ENCODE measurements at places on chromosomes 16 and 17.

GRCh38 chr17:77203436-77203835, 62.7 kb downstream of the SEC14L1 start:
- no peak for DNase-seq

DNA sequence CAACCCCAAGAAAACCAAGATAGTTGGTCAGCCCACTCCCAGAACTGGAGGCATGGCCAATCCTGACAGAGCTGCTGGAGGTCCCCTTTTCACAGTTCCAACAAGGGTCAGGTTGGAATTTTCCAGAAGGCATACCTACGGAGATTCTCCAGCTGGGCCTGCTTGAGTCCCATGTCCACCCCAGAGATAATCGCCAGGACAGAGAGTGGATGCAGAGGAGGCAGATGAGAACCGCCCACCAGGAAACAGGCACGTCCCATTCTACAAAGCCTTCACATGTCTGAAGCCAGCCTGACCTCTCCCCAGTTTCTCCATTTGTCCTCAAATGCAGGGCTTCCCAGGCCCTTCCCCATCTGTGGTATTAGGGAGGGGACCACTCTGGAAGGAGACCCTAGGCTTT, 47.4 kb upstream of the SMURF2 start:
- DNase-seq: no peak

GRCh38 chr17:12180644-12181261, 160.1 kb downstream of the MAP2K4 start:
- DNase-seq: peak; percentile 6

GRCh38 chr16:66650707-66651473, 45.7 kb downstream of the CMTM4 start:
- peak; percentile 61 for DNase-seq

DNA sequence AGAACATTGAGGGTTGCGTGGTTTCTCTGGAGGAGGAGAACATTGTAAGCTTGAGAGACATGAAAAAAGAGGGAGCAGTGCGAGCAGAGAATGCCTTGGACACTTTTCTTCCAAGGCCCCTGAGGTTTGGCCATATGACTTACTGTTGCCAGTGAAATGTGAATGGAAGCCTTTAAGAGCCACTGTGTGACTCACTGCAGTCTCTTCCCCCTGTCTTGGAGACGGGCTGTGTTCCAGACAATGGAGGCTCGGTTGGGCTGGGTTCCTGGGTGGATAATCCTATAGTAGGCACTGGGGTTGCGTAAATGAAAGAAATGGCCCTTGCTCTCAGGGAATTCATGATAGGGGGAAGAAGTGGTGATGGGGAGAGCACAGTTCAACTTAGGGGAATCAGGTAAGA, 75.5 kb downstream of the SHISA9 start:
- peak; percentile 24 for DNase-seq

- DNase-seq: peak; percentile 54
Measured at GRCh38 chr17:48335858-48336500, 94.0 kb downstream of the SKAP1 start.

DNA sequence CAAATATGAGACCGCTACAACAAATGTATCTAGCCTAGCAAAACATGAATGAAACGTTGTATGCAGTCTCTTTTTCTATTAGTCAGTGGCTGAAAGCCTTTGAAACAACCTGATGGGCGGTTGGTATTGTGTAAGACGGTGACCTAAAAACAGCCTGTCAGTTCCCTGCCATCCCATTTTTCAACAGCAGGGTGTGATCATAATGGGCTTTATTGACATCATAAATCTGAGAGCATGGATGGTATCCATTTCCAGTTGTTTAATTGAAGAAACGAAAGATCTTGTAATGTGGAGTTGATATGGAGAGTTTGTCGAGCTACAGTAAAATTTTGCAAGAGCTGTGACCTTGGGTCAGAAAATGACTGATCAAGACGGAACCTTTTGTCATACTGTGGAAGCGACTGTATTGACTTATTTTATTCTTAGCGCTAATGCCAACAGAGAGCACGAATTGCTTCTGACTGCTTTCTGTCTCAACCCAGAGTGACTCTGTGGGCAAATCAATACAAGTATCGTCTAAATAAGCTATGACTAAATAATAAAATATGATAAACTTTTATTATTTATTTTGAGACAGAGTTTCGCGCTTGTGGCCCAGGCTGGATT, 12.3 kb upstream of the MEIOB start:
- no peak for DNase-seq

- no peak for DNase-seq
Measured at GRCh38 chr17:75114552-75115314, 5.0 kb downstream of the ARMC7 start.

DNA sequence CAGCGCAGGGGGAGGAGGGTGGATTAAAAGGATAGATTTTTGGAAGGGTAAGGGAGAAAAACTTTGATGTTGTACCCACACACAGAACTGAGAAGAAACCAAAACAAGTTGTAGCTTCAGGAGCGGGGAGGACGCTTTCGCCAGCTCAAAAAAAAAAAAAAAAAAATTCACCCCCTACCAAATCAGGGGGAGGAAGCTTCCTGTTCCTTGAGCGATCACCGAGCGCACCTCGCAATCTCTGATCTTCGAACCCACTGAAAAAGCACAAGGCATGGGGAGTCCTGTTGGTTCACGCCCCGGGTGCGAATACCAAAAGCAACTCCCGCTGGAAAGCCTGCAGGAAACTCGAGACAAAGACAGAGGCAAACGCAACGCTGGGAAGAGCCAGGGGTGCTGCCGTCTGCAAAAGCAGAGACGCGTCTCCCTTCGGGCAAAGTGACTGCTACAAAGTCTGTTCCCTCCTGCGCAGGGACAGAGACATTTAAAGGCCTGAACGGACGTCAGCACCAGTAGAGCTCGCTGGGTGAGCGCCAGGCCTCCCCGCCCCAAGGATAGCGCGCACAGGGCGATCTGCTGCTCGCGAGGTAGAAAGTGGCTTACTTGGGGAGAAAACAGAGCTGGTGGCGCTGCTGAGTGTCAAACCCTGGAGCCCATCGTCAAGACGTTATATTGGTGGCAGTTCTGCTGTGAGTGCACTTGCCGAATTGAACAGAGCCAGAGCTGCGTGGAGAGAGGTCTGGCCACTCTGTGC, 190.4 kb downstream of the USP22 start:
- no peak for DNase-seq

GRCh38 chr16:49578018-49578417, 204.4 kb downstream of the C16orf78 start:
- no peak for DNase-seq

- DNase-seq: no peak
Measured at GRCh38 chr16:23683487-23683886, 4.8 kb downstream of the PLK1 start.

- DNase-seq: no peak
Measured at GRCh38 chr16:57469046-57469445, 6.6 kb downstream of the POLR2C start.

- no peak for DNase-seq
Measured at GRCh38 chr16:30449116-30449435, 3.4 kb upstream of the SEPHS2 start.

- DNase-seq: no peak
Measured at GRCh38 chr17:46958041-46958591, 20.9 kb downstream of the RPRML start.

DNA sequence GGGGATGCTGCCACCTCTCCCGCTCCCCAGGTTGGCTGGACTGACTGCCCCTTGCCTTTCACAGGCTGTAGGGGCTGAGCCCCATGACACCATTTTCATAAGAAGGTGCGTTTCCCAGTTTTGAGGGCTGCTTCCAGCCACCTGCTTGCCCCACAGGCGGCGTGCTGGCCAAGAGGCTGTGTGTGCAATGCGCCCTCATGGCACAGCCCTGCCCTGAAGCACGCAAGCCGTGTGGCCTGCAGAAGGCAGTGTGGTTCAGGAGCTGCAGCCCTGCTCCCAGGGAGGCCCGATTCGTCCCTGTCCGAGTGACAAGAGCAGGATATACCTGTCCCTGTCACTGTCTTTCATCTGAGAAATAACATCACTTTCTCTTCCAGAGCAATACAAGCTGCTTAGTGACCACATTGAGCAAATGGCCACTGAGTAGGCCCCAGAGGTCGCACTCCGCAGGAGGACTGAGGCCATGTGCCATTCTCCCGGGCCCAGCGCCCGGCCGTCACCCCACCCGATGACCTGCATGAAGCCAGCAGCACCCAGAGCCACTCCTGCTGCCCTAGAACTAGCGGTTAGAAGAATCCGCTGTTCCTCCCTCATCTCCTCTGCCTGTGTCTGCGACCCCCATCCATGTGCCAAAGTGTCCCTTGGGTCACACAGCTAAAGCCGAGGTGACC, 24.2 kb downstream of the CIBAR2 start:
- no peak for DNase-seq

DNA sequence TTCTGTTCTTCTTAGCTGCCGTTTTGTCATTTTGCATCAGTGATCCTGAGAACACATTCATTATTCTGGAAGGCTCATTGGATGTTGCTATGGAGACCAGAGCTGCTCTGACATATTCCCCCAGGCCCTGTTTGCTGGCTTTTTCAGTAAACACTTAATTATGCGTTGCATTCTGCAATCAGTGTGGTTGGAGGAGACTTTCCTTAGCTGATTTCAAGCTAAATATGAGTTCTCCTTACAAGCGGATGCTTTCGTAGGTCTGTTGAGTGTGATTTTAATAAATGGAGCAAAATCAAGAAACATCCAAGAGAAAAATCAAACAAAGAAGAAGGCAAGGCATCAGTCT, 38.2 kb upstream of the NUDT7 start:
- no peak for DNase-seq

DNA sequence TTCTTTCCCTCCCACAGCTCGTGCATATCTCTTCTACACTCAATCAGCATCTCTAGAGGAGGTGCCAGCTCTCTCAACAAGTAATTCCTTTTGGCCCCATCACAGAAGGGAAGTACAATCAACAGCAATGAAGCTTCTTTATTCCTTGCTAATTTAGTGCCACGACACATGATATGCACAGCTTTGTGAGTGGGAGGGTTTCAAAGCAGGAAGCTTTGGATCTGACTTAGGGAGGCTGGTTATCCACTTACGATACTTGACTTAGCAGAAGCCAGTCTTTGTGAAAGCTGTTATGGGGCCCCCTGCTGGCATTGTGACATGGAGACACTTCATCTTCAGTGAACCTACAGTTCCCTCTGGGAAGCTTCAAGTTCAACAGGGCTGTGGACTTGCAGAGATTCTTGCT, 81.0 kb downstream of the TMEM100 start:
- no peak for DNase-seq

DNA sequence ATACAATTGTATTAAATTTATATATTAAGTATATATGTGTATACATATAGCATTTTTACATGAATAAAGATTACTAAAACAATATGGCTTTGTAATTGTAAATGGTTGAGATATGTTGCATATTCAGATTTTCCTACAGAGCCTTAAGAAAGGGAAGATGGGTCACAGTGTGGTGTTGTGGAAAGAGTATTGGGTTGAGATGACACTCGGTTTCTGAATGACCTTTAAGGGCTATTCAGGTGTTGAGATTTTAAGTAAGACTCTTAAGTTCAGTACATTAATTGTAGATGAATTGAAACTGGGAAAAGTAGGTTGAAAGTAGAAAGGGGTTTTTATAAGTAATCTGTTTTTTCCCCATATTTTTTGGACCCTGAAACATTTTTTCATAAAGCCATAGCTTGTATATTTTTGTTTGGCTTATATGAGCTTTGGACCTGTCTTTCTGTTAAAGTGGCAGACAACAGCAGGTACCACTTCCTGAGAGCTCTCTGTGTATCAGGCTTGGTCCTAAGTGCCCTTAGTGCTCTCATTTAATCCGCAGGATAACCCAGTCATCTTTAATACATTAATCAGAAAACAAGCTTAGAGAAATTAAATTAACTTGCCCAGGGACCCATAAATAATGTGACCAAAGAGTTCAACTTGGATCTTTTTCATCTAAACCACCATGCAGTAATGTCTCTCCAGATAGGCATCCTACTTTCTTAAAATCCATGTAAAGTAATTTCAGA, 48.5 kb upstream of the MRC2 start:
- DNase-seq: no peak

DNA sequence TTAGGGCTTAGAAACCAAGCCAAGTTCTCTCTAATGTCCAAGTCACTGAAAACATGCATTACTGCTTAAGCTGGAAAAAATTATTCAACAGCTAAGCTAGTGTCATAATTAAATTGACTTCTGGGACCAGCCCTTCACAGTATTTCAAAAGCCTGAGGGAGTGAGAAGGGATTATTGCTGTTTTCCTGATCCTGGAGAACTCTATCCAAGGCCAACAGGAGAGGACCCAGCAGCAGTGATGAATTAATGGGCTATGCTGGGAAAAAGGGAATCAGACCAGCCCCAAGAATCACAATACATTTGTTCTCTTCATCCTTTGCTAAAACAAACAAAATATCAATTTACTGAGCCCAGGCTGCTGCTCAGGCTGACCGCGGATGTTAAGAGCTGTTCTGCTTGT, 34.5 kb upstream of the CLEC3A start:
- no peak for DNase-seq

DNA sequence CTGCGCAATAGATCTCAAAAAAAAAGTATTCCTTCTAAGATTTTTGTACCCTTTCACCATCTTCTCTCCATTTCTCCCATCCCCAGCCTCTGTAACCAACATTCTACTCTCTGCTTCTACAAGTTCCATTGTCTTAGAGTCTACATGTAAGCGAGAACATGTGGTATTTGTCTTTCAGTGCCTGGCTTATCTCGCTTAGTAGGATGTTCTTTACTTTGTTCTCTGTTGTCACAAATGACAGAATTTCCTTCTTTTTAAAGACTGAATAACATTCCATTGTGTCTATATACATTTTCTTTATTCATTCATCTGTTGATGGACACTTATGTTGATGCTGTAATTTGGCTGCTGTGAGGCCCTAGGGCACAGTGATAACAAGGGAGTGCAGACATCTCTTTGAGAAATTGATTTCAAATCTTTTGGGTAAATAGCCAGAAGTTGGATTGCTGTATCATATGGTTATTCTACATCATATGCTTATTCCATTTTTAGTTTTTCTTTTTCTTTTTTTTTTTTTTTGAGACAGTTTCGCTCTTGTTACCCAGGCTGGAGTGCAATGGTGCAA, 37.7 kb upstream of the MYH10 start:
- DNase-seq: no peak

GRCh38 chr17:14019186-14019956, 49.9 kb upstream of the COX10 start:
- DNase-seq: no peak

DNA sequence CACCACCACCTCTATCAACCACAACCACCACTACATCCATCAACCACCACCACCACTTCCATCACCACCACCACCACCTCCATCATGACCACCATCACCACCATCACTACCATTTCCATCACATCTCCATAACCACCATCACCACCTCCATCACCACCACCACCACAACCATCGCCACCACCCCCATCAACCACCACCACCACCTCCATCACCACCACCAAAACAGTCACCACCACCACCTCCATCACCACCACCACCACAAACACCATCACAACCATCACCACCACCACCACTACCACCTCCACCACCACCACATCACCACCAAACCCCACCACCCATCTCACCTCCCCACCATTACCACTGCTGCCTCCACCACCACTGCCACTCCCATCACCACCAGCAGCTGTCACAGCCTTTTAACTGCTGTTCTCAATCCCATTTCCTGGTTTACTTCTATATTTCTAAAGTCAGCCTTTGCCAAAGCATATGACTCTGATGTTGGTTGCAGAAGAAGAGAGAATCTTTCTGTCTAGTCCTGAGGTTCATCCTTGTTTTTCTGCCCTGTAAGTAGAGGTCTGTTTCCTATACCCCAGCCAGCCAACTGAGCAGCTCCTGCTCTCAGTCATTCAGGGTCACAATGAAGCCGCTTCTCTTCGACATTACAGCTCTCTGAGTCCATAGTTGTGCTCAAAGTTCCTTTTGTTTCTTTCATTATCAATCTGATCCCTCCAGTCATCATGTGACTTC, 14.0 kb downstream of the MARCHF10 start:
- DNase-seq: no peak

GRCh38 chr17:7704601-7705268, at the start of gene EFNB3:
Gene EFNB3, plus strand, starts transcription at chr17:7705202. Its CDS starts 397 bp downstream, at chr17:7705599.
- no peak for DNase-seq

Data from RCC 7860 (cell line).